ENCODE measurements at places on chromosomes 7 and 10.
A peak's percentile ranks its signal among the peaks of the same experiment; 100 is the strongest.

- no peak for DNase-seq
Measured at GRCh38 chr7:156059369-156059768, 247.1 kb upstream of the SHH start.

- no peak for DNase-seq
Measured at GRCh38 chr7:74496272-74496671, 42.6 kb downstream of the GTF2IRD1 start.

DNA sequence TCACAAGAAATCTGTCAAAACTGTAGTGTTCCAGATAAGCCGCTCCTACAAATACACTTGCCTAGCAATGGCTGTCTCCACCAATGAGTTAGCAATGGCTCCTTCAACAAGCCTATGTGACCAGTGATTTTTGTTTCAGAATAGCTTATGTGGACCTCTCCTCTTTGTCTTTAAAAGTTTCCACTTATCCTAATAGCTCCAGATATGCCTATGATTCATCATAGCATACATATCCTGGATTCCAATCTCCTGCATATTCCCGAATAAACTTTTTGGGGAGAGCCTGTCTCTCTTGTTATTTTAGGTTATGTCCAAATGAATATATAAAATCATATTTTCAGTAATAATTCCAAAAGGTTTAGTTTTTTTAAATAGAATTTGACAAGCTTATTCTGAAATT lies 510.6 kb downstream of the ARL4A start:
- DNase-seq = no peak

DNA sequence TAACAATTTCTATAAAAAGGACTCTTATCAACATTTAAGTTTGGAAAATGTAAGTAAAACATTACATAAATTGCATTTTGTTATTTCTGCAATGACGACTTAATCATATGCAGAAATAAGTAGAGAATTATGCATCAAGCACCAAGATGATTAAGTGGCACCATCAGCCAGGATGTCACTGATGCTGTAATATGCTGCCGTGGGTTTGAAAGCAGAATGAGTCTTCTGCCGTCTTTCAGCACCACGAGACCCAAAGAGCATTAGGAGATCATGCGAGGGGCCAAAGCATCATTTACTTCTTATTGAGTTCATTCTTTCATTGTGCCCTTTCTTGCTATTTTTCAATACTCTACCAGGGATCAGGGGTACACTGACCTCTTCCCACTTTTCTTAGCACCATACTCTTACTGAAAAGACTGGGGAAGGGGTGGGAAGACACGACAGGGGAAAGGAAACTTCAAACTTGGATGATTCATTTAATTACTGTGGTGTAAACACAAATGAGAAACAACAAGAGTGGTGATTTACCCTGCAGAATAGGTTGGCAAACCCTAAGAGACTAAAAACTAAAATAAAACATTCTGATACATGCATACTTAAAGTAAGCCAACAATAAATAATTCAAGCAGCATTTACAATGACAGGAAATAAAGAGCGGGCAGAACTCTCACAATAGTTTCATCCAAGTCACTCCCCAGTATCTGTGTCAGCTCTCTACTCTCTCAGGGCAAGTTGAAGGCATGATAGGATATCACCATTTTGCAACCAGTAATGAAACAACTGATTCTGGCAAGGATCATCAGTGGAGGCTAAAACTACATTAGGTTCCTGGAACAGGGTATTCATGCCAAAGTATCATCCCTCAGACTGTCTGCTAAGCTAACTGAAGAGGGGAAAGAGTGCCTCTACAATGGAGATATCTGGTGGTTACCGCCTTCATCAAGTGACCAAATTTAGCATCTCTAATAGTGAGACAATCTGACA lies 70.8 kb downstream of the CUL2 start:
- DNase-seq = no peak

DNA sequence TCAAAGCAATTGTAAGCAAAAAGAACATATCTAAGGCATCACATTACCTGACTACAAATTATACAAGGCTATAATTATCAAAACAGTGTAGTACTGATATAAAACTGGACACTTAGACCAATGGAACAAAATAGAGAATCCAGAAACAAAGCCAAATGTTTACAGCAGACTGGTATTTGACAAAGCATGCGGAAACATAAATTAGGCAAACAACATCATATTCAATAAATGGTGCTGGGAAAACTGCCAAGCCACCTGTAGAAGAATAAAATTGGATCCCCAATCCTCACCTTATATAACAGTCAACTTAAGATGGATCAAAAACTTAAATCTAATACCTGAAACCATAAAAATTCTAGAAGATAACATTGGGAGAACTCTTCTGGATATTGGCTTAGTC lies 240.8 kb upstream of the POM121L12 start:
- DNase-seq = no peak

GRCh38 chr10:31242902-31243301 lies 76.1 kb upstream of the ZEB1 start:
- peak; percentile 17 for DNase-seq

GRCh38 chr10:50993771-50994251 lies 80.5 kb upstream of the PRKG1 start:
- DNase-seq = no peak

- no peak for DNase-seq
Measured at GRCh38 chr10:119575506-119575905, 21.3 kb downstream of the TIAL1 start.

DNA sequence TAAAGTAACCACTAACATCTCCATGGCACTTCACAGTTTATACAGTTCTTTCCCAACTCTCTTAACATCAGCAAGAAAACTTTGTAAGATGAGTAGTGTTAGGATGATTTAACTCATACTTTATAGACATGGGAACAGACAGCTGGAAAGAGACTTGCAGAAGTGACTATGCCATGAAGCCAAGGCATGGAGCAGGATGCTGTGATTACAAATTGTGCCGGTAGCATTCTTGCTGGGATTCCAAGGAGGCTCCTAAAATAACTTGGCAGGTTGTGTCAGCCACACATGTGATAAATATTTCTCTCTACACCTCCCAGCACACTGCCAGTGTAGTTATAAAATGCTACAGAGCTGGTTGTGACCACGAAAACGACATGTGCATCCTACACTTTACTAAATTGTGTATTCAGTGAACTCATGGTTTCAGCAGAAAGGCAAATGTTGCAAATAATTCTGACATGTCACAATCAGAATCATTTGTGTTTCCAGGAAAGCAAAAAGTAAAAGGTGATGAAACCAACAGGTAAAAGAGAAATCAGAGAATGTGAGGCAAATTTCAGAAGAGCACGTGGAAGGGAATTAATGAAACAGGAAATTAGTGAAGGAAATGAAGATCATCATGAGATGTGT lies 5.6 kb upstream of the CYP3A4 start:
- DNase-seq = no peak

GRCh38 chr7:120995654-120996053 lies 7.1 kb downstream of the CPED1 start:
- no peak for DNase-seq

DNA sequence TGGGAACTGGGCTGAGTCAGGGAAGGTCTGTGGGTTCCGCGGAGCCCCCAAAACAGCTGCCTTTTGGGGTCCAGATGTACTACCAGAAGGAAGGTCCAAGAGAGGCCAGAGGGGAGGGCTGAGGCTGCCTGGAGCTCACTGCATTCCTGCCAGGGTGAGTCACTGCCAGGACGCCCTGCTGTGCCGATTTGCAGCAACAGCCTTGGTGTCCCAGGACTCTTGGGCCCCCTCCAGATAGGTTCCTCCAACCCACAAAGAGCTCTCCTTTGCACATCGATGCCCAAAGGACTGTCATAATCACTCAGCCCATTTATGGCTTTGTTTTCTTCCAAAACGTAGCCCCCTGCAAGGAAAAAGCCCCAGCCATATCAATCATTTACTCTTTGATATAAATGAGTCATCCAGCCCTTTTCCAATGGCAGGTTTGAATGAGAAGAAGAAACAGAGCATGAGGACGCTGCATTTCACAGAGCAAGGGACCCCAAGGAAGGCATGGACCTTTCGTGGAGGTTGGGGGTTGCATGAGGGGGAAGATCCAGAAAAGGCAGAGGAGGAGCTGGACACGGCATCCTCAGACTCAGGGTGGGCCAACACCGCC lies 32.2 kb upstream of the COL13A1 start:
- no peak for DNase-seq

GRCh38 chr7:159108941-159109652 lies 35.6 kb downstream of the VIPR2 start:
- DNase-seq = no peak

DNA sequence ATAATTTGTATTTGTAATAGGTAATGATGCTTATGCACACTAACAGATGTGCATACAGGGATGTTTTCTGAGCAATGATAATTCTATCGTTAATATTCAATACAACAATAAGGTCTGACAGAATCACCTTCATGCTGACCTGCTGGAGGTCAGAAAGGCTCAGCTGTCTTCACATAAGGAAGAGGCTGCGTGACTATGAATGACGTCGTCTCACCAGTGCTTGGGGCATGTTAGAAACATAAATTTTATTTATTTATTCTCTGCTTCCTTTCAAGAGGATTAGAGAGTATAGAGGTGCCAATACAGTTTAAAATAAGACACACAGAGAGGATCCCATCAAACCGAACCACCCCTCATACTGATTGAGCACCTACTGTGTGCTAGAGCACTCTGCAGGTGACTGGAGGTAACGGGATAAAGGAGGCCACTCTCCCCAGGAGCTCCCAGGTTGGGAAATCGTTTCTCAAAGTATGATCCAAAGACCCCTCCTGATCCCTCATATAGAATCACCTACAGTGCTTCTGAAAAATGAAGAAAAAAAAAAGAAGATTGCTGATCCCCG lies 265.6 kb upstream of the NPVF start:
- DNase-seq = no peak

GRCh38 chr10:110005719-110006118 lies 2.1 kb upstream of the ADD3 start:
- no peak for DNase-seq

DNA sequence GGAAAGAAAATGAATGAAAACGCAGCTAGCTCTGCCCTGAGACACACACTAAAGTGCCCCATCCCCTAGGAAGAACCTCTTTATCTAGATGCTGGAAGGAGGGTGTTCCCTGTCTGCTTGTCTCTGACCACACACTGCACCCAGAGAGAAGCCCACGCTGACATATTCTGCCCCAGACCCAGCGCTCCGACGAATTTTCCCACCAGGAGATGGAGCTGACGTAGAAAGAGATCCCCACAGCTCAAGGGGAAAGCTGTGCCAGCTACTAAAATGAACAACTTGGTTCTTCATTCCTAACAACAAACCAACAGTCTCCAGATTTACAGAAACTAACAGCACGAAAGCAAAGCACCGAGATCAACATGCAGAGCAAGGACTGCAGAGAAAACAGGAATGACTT lies 73.3 kb downstream of the KIAA1549 start:
- no peak for DNase-seq

DNA sequence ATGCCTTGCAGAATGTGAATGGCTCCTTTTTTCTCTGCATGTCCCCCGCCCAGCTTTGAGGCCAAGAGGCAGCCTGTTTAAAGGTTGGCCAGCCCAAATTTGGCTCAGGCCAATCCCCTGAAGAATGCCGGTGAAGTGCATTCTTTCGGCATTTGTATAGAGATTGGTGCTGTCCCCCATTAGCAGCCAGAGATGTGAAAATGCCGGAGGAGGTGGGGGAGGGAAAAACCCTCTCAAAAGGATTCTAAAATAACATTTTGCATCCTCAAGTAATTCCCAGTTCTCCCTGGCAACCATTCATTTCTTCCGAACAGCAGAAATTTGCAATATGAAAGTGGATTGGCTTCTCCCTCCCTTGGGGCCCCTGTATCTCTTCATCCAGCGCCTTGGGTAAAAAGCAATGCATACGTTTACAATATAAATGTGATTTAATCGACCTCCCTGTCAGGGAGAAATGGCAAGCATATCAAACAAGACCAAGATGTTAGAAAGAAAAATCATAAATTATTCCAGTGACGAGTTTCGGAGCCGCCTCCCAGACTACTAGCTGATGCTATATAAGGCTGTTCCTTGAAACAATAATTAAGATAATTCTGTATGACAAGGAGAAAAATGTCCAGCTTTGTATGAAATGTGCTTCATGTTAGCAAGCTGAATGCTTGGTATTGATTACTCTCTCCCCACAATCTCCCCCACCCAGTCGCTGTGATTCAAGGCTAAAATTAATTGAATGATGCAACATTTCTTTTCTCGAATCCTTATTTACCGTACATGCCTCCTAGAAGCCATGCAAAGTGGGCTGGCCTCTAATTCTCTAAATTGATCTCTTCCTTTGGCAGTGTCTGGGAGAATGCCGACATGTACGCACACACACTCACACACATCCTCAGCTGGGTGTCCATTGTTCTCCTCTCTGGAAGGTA lies 323.7 kb downstream of the RPS24 start:
- DNase-seq = no peak

- DNase-seq = peak; percentile 22
Measured at GRCh38 chr7:100583132-100584053, 2.5 kb downstream of the LRCH4 start.
